ENCODE measurements at places on chromosomes 7 and 10. TPM values are rescaled to one million over a fixed set of nuclear protein-coding genes. Genes with fewer than 3 reads are reported as not detected.

PCBD1 gene
- polyA plus RNA-seq = 116 TPM

- no peak for DNase-seq
Measured at GRCh38 chr7:126501617-126502016, 751.1 kb downstream of the GRM8 start.

DNA sequence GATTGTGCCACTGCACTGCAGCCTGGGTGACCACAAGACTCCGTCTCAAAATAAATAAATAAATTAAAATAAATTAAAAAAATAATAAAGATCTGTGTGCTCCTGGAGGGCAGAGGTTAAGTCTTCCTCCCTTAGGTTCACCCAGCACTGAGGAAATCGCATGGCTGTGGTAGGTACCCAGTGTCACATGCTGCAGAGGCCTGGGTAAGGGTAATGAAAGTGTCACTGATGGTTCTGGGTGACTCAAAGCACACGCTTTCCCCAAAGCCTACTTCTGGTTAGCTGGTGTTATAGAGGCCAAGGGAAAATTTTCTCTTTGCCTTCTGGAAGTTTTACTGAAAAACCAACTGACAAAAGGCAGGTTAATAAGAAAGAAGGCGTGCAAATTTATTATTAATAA, 88.8 kb upstream of the ITGB1 start:
- no peak for DNase-seq

DNA sequence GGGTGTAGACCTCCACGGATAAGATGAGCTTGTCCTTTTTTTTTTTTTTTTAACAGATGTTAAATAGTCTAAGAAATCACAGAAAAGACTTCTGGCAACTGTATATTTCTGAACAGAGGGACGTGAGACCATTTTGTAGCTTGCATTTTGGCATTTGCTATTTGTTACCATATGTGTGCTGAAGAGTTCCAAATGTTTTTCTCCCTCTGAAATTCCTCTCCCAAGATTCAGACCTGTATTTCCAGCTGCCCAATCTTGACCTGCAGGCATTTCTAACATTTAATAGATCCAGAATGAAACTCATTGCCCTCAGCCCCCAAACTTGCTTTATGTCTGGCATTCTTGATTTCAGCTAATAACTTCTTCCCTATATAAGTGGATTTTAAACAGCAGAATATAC, 223.1 kb upstream of the FZD1 start:
- no peak for DNase-seq

ZCWPW1 gene
- 7.2 TPM for polyA plus RNA-seq

- DNase-seq = no peak
Measured at GRCh38 chr10:78905015-78905956, 163.5 kb upstream of the ZMIZ1 start.

GRCh38 chr7:36299823-36300341, 89.8 kb upstream of the ANLN start:
- DNase-seq = no peak
